ENCODE measurements at places on chromosomes 4 and X. TPM values are rescaled to one million over a fixed set of nuclear protein-coding genes. Genes with fewer than 3 reads are reported as not detected.

GRCh38 chr4:183515411-183515810 is 10.6 kb downstream of the ING2 start:
- DNase-seq, result no peak

- DNase-seq, result no peak
These were observed 97.2 kb upstream of the CLNK start for GRCh38 chr4:10781805-10782204.

- no peak for DNase-seq
These were observed 4.0 kb downstream of the GRIA3 start for GRCh38 chrX:123188081-123188480.

The WWC2 gene
- total RNA-seq, result 0.20 TPM

DNA sequence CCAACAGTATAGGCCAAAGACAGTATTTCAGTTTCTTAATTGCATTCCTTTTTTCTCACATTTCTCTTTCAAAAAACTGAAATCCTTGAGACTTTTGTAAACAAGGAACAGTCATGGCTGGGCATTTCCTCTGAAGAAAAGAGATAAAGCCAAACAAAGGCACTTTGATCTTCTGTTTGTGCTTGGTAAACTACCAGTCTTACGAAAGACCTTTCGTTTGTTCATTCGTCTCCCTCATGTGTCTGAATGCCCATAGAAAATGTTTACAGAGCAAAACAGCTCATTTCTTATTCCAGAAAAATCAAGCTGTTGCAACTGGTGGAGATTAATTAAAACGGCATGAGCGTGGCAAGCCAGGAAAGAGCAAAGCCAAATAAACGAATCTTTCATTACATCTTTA is 178.0 kb downstream of the GASK1B start:
- DNase-seq, result no peak

GRCh38 chrX:39260965-39261364 is 459.7 kb downstream of the MID1IP1 start:
- DNase-seq, result no peak

DNA sequence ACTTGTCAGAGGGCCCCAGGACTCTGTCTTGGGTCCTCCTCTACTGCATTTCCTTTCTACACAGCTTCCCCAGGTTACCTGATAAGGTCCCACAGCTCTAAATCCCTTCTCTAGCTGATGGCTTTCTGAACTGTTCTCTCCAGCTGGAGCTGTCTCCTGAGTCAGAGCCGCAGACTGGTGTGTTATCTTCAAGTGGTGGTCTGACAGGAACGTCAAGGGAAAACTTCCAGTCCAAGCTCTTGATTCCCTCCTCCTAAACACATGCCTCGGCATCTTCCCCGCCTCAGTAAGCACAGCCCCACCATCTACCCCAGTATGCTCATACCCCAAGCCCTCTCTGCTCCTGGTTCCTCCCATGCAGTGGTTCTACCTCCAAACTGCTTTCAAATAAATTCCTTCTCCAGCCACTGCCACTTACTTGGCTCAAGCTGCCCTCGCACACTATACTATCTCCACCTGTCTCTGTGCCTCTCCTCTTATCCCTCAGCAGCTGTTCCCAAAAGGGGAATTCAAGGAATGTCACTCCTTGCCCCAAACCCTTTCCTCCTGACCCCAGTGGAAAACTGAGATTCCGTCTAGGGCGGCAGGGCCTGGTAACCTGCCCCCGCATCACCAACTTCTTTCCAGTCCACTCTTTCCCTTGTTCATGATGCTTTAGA is 17.2 kb upstream of the CENPU start:
- DNase-seq, result no peak

The DCK gene
- 60.0 TPM for total RNA-seq

- DNase-seq, result peak; percentile 45
These were observed 768 bp upstream of the CDKL5 start for GRCh38 chrX:18424482-18425198.

DNA sequence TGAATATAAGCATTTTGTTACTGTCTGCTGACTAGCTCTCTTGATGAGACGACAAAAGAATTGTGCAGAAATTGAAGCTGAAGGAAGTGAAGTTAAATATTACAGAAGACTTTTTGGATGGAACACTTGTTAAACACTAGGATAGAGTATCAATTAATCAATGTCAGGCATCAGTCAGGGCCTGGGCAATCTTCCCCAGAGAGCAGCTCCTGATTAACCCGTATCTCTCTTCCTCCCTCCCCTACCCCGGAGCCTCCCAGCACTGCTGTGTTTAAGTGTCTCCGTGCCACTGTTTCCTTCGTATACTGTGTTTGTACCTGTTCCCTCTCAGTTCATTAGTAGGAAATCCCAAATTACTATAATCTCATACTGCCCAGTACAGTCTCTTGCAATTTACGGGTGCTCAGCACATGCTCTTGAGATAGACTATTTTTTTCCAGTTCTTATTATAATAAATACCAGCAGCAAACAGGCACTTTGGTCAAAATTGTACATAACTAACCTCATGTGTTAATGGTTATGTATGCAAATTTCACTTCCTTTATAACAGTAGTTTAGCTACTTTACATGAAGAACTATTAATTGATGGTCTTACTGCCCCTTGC is 765.7 kb upstream of the FTHL17 start:
- no peak for DNase-seq

The COL4A6 gene
- not detected for total RNA-seq

DNA sequence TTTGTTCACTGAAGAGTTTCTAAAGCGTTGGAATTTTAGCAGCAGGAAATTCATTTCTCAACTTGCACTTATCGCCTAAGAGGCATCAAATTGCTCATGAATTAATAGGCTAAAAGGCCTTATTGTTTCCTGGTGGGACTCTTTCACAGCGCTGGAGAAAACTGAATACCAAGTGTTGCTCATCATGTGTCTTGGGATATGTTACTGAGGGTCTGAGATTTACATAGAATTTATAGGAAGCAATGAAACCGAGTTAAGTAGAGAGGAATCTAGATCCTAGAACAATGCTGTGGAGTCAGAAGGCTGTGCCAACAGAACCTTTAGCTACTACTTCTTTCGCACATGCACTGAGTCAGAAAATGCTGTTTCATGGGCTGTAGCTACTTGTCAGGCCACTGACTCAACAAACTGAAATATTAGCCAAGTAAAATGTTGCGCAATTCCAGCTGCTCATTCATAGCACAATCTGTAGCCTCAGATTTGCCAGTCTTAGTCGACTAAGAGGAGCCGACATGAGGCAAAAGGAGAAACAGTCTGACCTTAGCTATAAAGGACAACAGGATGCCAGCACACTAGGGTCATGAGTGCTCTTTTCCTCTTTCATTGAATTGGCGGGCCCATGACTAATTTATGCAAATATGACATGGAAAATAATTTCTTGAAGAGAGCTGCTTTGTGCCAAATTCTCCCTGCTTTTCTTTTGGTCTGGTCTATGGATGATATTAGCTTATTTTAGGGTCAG is 35.9 kb upstream of the CXCL8 start:
- DNase-seq, result no peak

The HEPH gene
- not detected for total RNA-seq

The RGN gene
- total RNA-seq, result not detected

DNA sequence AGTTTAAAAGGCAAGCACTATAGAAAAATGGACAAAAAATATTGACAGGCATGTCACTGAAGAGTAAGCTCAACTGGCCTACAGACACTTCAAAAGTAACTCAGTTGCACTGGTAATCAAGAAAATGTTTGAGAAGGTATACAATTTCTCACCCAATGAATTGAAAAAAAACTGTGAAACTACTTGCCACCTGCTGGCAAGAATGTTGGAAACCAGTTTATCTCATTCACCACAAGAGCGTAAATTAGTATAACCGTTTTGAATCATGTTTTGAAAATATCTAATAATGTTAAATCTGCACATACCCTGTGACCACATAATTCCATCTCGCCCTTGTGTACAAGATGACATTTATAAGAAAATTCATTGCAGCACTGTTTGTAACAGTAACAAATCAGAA is 31.7 kb downstream of the TXK start:
- no peak for DNase-seq

DNA sequence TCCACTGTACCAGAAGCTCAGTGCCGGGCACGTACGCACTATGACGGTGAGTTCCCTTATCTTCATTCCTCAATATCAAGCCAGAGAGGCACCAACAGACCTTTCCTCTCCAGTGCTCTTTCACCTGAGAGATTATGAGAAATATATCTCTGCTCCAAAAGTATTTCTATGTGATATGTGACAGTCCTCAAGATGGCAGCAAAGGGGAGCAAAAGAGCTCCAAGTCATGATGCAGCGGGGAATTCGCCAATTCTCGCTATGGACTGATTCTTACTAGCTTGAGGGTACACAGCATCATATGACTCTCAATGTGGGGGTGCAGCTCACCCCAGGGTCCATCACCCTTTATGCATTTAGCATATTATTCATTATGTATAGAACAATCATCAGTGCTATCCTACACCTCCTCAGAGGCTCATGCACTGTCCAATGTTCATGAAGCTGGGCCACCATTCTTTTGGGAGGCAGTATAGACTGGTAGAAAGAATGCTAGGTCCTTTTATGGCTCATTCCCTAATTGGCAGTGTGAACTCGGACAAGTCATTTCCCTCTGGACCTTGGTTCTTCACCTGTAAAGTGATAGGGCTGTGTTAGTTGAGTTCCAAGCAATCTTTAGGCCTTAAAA is 12.8 kb upstream of the IQSEC2 start:
- no peak for DNase-seq

DNA sequence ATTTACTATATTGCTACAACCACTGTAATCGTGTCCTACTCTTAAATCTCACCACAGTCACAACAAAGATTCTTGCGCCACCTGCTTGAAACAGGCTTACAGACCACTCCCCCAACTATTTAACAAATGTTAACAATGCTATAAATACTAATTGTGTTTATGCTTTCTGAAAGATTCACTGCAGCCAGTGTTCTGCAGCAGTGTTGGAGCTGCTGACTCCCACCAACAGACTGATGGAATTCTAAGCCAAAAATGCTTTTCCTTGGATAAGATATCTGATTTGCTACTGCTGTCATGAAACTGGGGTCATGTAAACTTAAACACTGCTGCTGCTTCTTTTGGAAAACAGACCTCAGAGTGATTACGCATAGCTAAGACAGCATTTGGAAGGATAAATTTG is 244.2 kb upstream of the MAB21L2 start:
- no peak for DNase-seq

The BST1 gene
- total RNA-seq, result 0.70 TPM

GRCh38 chr4:82136161-82136801 is 237.5 kb downstream of the HNRNPD start:
- DNase-seq, result no peak

DNA sequence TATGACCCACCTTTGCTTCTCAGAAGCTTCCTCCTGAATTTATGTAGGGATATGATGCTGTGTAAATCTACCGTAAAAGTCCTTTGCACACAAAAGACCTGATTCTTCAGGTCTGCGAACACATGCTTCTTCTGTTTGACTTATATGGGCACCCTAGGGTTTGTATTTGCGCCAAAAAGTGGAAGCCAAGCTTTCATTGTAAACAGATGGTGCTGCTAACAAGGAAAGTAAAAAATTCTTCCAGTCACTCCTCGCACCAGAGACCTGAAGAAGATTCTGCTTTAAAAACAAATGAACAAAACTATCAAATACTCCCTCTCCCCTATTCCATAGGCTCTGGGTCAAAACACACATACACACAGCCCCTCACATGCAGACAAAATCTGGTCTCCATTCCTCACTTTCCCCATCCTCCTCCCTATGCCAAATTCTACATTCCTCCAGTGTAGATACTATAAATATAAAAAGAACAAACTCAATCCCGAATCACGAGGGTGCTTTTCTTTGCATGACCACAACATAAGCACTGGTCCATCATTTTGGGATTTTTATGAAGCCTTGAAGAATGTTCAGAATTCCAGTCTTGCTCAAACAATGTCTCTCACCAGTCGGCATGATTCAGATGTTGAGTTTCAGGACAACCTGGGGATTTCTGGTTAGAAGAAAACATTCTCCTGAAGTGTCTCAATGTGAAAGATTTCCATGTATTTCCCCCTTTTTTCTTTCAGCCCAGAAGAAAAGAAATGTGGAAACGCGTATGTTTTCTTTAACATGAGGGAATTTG is 125.1 kb downstream of the PALLD start:
- no peak for DNase-seq

DNA sequence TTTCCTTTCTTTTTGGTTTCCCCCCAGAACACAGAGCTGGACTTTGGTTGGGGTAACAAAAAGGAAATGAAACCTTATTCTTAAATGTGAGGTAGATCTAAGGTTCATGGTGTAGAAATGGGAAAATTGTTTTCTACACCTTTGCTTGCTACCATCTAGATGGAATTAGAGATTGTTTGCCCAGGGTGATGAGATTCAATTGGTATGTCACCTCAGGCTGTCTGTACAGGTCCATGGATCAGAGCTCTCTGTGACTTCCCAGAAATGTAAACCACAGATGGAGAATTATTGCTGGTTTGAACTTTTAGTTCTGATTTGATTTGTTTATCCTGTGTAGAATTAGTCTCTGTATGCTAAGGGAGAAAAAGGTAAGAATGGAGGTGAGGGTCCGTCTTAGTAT is 146.7 kb downstream of the PCDH7 start:
- no peak for DNase-seq

The PHF8 gene
- total RNA-seq, result 42.9 TPM

DNA sequence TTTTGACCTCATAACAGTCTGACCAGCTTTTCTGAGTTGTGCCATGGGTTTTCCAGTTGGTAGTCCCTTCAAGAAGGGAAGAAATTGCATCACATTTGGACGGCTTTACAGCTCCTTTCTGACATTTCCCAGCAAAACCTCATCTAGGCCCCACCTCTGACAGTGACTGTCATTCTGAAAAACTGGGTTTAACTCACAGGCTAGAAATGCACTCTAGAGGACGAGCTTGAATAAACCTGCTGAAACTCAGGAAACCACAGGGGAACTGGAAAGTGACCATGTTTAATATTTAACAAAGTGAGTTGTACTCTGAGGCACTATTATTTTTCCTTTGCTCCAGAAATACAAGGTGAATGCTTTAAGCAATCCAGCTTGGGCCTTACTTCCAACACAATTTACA is 434.3 kb upstream of the RASGEF1B start:
- DNase-seq, result peak; percentile 67
